ENCODE measurements at places on chromosomes 3 and 15.

DNA sequence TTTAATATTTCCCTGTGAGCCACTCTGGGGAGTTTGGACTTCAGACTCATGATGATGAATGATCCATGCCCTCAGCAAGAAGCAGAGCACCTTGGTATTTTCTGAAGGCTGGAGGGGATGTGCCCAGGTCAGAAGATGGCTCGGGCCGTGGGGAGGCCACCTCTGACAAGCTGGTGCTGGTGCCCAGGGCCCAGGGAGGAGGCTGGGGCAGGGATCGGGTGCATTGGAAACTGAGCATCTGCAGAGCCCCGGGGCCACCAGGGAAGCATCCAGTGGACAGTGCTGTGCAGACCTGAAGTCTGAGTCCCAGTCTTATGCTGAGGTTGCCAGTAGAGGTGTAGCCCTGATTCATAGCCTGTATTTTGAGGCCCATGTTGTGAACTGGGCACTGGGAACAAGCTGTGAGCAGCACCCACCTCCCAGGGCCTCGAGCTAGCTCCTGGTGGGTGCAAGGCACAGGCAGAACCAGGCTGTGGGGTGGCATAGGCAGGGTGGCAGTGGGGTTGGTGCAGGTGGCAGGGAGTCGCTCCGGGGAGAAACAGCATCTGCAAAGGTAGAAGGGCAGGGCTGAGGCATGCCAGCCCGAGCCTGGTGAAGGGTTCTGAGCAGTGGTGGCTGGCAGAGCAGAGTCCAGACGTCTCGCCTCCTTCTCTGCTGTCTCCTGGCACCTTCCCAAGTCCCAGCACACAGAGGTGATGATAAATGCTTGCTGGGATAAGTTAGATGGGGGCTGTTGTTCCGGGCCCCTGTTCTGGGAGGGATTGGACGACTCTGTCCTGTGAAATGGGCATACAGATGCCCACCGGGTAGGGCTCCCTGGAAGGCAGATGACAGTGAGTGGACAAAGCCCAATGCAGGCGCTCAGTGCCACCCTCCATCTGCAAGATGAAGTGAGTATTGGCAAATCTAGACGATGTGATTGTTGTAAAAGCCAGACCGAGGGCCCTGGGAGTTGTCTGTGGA is 10.6 kb downstream of the DNAJB8 start:
- DNase-seq, result no peak

DNA sequence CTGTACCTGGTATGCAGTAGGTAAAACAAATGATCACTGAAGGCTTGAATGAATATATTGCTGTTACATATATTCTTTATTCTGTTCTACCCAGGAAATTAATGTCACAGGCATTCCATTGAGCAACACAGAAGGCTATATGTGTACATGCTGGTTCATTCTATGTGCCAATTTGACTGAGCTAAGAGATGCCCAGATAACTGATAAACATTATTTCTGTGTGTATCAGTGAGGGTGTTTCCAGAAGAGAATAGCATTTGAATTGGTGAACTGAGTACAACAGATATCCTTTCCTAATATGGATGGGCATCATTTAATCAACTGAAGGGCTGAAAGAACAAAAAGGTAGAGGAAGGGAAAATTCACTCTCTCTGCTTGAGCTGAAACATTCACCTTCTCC is 886.8 kb downstream of the FHIT start:
- DNase-seq, result no peak

GRCh38 chr3:25589783-25590258 is 74.9 kb downstream of the TOP2B start:
- no peak for DNase-seq

- DNase-seq, result no peak
These were observed 17.7 kb downstream of the SLC25A20 start for GRCh38 chr3:48881006-48881405.

DNA sequence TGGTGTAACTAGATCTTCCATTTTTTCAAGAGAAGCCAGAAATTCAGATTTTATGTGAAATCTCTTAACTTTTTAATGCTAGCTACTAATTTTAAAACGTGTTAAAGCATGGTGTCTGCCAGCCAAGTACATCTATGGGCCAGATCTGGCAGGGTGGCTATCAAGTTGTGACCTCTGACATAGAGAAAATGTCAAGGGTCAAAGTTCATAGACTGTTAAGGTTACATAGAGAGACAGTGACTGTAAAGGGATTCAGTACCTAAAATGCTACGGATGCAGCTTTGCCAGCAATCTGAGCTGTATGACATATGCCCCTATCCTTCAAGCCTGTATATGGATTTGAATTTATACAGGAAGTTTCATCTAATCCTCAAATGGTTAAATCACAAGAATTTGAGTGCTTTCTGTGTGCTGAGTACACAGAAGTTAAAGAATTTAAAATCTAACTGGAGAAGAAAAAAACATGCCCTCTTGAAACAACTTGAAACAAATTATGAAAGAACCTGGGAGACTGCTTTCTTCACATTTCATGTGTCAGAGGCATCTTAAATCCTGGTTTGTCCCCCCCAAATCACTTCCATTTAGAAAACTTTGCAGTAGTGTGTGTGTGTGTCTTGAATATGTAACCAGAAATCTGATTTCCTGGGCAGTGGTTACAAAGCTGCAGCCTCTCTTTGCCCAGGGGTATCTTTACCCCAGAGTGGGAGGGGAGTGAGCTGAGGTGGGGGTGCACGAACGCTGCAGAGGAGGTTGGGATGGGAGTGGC is 895 bp upstream of the ARHGAP31 start:
- no peak for DNase-seq

- no peak for DNase-seq
These were observed 591.1 kb downstream of the GBE1 start for GRCh38 chr3:81170298-81170697.

- no peak for DNase-seq
These were observed 3.5 kb upstream of the TGFBR2 start for GRCh38 chr3:30602946-30603345.

DNA sequence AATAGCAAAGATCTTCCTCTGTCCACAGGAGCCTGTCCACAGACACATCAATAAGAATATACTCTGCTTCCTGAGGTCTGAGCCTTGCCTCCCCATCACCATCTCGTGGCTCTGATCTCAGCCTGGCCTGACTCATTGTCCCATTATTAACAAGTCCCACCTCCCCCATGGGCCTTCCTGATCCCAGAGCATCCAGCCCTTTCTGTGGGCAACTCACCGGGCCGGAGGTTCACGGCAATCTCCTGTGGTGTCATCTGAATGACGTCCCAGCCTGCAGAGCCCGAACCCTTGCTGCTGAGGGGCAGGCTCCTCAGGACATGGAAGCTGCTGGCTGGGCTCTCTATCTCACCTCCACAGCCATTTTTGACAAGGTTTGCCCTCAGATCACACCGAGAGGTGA is 28.1 kb downstream of the ITGB5 start:
- DNase-seq, result no peak

- DNase-seq, result no peak
These were observed 4.7 kb upstream of the TBC1D2B start for GRCh38 chr15:78082106-78082742.

GRCh38 chr3:79986338-79986737 is 218.5 kb upstream of the ROBO1 start:
- DNase-seq, result no peak

GRCh38 chr3:107555359-107555758 is 32.6 kb downstream of the BBX start:
- no peak for DNase-seq

DNA sequence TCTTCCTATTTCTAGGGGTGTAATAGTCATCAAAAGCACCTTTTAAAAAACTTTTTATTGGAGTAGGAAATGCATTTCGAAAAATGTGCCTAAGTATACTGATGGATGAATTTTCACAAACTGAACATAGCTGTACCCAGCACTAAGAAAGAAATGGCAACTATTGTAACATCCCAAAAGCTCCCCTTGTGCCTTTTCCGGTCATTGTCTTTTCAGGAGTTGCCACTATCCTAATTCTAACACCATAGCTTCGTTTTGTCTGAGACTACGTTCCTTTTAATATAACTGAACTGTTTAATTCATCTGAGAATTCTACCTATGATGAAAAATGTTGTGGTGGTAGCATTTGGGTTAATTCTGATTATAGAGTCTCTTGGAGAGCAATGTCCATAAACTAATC is 1.9 kb downstream of the TIMMDC1 start:
- no peak for DNase-seq

- no peak for DNase-seq
These were observed 443.3 kb downstream of the MAGI1 start for GRCh38 chr3:65595222-65596028.

- DNase-seq, result no peak
These were observed 20.3 kb downstream of the DAZL start for GRCh38 chr3:16584880-16585279.

- no peak for DNase-seq
These were observed 32.7 kb downstream of the RTP1 start for GRCh38 chr3:187230011-187230410.

GRCh38 chr3:159951540-159951939 is 37.1 kb upstream of the IL12A start:
- no peak for DNase-seq

DNA sequence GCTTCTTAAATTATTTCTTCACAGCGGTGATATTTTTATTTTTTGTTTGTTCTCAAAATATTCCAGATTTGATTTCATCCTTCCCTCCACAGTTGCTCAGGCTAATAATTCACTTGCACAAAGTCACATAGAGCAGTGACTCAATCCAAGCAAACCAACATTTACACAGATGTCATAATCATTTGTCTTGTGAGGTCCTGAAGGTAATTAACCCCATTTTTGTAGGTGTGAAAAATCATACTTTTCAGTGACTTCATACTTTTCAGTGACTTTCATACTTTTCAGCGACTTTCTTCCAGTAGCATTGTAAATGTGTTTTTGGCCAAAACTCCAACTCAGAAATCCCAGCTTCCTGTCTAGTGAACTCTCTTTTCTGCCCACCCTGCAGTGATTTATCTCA is 32.1 kb downstream of the CD200 start:
- DNase-seq, result no peak

- DNase-seq, result no peak
These were observed 493.9 kb upstream of the KCNMB2 start for GRCh38 chr3:178042376-178042775.
